HCT116 (cell line): ENCODE measurements at places on chromosomes 1 and 21. TPM values are rescaled to one million over a fixed set of nuclear protein-coding genes. Genes with fewer than 3 reads are reported as not detected.

DNA sequence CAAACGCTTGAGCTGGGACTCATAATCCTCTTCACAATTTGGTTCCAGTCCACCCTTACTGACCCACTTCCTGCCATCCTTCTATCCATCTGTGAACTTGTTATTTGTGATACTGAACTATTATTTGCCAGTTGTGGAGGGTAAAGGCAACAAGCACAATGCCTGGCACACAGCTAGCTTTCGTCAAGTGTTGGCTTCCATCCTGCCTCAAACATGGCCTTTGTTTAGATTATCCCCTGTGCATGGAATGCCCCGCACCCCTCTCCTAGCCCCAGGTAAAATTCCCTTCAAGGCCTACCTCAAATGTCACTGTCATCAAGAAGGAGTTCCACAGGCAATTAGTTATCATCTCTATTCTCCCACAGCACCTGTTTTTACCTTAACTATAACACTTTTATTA, 11.4 kb upstream of the CDCA8 start:
- no peak for DNase-seq

DNA sequence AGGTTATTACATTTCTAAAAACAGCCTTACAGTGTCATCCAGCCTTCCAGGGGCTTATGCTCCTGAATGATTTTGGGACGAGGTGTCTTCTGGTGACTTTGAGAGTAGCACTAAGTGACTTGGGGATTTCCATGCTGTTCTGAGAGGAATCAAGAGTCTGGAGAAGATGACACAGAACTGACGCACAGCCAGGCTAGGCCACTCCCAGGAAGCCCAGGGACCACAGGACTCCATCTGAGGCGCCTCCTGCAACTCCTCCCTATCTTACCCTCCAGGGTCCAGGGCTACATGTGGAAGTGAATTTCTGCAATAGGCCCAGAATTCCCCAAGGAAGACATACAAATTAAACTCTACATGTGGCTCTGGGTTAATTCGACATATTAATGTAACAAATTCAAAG, 92.5 kb downstream of the SLC25A24 start:
- no peak for DNase-seq

DNA sequence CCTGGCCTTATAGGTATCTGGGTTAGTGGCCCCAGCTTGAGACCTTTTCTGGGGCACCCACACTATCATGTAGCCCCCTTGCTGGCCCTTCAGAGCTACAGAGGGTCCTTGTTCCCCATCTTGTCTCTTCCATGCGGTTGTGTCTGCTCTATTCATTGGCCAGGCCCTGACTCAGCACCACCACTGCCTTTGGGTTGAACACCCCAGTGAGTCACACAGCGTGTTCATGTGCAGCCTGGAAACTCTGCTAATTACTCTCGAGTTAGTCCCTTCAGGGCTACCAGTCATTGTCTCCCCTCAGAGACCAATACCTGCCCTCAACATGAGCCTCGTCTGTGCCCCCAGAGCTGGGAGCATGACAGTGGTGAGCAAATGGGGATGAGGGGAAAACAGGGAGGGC, 28.2 kb upstream of the IKBKE start:
- no peak for DNase-seq

DNA sequence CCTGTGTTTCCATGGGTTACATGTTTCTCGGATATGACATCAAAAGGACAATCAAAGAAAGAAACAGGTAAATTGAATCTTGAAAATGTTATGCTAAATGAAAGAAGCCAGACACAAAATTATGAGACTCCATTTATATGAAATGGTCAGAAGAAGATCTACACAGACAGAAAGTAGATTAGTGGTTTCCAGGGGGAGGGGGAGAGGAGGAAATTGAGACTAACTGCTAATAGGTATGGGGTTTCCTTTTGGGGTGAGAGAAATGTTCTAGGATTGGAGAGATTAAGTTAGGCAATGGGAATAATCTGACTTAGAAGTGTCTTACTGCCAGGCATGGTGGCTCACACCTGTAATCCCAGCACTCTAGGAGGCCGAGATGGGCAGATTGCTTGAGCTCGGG, 21.8 kb downstream of the ITGB3BP start:
- no peak for DNase-seq

- no peak for DNase-seq
These were observed 21.9 kb upstream of the MORC3 start for GRCh38 chr21:36297938-36298572.

Gene DPT
- total RNA-seq = not detected

Gene ANKRD45
- 0.44 TPM for total RNA-seq
